ELF-1 (cell line): ENCODE measurements at places on chromosomes 7 and 10.

GRCh38 chr10:125120053-125120710 is 40.2 kb downstream of the CTBP2 start:
- no peak for DNase-seq

DNA sequence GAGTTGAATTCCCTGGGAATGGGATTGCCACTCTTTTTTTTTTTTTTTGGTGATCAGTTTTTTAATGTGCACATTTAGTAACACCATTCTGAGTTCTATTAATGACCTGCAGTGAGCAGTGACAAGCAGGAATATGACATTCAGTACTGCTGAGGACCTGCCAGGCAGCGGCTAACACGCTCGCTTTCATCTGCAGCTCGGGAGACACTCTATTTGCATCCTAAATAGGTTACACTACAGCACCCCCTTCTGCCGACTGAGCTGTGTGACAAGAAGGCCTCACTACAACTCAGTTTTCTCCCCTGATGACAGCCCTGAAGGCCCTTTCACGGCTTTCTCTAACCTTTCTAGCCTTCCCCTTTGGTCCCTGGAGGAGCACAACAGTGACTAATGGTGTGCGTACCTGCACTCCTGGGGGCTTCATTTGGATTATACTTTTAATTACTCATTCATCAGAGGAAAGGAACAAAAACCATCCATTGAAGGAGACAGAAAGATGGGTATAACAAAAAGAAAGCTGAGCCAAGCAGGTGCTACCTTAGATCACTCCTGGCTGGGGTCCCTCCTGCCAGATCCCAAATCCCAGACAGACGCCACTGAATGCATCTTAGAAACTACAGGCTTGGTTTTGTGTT is 872.4 kb downstream of the LRMDA start:
- DNase-seq: peak; percentile 88

DNA sequence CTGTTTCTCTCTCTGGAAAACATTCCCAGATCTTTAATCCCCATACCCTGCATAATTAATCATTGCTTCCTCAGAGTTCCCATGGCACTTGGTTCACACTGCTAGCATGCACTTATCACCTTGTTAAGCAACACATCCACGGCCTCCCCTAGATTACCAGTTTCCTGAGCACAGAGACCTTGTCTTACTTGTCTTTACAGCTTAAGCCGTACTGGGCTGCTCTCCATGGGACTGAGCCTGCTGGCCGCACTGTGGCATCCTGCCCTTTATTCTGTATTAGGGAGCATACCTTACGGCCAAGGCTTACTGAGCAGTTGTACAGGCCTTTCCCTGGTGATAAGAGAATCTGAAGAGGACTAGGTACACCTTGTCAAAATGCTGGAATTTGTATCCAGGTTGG is 190.2 kb downstream of the REEP3 start:
- no peak for DNase-seq

- no peak for DNase-seq
These were observed 25.4 kb downstream of the RPP38 start for GRCh38 chr10:15122477-15123030.

DNA sequence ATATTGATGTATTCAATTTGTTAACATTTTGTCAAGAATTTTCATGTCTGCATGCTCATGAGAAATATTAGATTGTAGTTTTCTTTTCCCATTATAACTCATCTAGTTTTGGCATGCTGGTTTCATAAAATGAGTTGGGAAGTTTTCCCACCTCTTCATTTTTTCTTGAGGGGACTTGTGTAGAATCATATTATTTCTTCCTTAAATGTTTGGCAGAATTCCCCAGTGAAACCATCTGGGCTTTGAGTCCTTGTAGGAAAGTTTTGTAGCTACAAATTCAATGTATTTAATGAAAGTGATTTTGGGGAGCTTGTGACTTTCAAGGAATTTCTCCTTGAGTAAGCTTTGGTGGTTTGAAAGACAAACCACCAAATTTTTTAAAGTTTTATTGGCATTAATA is 173.2 kb downstream of the PHTF2 start:
- no peak for DNase-seq

GRCh38 chr10:42802876-42803275 is 20.3 kb downstream of the BMS1 start:
- DNase-seq: no peak

- no peak for DNase-seq
These were observed 217.7 kb upstream of the AOAH start for GRCh38 chr7:36942025-36942424.

- DNase-seq: no peak
These were observed 155.0 kb downstream of the STK31 start for GRCh38 chr7:23864973-23865372.

GRCh38 chr7:32871624-32872371 is 19.8 kb downstream of the KBTBD2 start:
- no peak for DNase-seq

- DNase-seq: no peak
These were observed 1.9 kb upstream of the SFRP4 start for GRCh38 chr7:37918526-37918925.

- DNase-seq: peak; percentile 35
These were observed 138.7 kb downstream of the MAPK8 start for GRCh38 chr10:48444861-48445841.

DNA sequence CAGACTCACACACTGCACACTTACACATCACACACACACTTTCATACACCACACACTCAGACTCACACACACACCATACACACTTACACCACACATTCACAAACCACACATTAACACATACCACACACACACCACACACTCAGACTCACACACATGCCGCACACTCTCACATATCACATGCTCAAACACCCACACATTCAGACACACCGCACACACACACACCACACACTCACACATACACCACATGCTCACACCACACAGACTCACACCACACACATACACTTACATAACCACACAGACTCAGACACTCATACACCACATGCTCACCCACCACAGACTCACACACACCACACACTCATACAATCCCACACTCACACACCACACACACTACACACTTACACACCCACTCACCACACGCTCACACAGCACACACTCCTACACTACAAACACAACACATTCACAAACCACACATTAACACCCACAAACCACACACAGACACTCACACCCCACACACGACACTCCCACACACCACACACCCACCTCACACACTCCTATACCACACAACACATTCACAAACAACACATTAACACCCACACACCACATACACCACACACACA is 125.4 kb downstream of the EVX1 start:
- no peak for DNase-seq

DNA sequence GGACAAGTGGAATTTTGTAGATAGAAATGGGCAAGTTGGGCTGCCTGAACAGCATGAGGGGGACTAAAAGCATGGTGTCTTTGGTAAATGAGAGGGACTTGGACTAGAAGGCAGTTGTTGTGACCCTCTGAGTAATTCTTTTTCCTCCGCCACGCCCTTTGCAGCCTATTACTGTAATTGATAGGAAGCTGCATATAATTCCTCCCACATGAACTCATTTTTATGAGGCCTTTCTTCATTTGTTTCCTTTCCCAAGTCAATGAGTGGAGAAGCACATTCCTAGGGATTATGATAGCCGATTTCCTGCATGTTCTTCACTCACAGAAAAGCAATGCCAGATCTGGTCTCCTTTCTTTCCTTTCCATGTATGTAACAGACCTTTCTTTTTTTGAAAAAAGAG is 27.7 kb downstream of the ZSCAN25 start:
- no peak for DNase-seq

DNA sequence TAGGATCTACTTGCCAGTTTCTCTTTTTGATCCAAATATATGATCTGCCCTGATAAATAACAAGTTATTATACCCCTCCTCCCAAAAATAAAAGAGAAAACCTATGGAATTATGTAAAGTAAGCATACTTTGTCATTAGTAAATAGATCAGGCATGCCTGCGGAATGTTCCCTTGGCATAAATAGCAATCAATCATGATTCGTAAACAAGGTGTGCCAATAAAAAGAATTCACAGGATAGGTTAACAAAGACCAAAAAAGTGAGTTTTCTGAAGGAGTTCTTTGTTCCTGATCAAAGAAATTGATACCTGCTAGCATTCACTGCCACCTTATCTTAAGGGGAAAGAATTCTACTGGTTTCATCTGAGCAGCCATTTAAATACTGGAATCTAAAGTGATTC is 11.9 kb downstream of the ITGB1 start:
- DNase-seq: no peak

DNA sequence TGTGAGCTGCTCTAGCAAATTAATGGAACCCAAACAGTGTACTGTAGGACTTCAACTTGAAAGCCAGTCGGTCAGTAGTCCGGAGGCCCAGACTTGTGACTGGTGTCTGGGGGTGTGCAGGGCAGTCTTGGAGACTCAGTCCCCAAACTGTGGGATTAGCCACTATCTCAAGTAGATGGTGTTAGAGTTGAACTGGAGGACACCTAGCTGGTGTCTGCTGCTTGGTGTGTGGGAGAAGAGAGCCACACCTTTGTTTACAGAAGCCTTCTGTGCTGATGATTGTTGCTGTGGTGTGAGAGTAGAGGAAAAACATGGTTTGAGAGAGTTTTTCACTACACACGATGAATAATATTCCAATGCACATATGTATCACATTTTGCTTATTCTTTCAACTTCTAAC is 47.4 kb downstream of the CUL2 start:
- DNase-seq: no peak

DNA sequence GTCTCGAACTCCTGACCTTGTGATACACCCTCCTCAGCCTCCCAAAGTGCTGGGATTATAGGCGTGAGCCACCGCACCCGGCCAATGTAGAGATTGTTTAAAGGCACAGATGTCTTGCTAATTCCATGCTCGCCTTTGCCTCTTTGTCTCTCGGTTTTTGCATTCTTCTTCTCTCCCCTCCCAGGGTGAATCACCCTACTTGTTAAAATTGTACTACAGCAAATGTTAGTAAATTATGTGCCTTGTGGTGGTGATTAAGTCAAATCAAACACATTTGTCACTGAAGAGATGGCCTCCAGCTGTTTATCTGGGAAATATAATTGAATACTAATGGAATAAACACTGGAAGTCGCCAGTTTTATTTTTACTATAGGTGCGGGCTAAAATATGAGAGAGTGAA is 384.4 kb upstream of the AUTS2 start:
- DNase-seq: no peak

GRCh38 chr7:36787933-36788378 is 63.7 kb upstream of the AOAH start:
- DNase-seq: no peak

DNA sequence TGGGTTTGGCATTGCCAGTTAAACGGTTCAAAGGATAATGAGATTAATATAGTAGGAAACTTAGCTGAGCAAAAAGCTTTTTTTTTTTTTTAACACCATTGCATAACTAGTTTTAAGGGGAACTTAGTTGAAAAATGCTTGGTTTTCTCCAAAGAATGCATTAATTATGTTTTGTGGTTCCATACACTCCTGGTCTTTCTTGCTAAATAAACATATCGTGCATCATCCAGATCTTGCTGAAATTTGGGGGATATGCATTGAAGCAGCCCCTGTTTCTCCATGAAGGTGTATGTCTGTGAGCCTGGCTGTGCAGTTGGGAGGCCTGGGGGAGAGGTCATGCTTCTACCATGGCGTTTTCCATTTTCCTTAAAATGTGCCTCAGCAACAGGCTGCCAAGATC is 558.2 kb upstream of the GALNT17 start:
- DNase-seq: no peak

DNA sequence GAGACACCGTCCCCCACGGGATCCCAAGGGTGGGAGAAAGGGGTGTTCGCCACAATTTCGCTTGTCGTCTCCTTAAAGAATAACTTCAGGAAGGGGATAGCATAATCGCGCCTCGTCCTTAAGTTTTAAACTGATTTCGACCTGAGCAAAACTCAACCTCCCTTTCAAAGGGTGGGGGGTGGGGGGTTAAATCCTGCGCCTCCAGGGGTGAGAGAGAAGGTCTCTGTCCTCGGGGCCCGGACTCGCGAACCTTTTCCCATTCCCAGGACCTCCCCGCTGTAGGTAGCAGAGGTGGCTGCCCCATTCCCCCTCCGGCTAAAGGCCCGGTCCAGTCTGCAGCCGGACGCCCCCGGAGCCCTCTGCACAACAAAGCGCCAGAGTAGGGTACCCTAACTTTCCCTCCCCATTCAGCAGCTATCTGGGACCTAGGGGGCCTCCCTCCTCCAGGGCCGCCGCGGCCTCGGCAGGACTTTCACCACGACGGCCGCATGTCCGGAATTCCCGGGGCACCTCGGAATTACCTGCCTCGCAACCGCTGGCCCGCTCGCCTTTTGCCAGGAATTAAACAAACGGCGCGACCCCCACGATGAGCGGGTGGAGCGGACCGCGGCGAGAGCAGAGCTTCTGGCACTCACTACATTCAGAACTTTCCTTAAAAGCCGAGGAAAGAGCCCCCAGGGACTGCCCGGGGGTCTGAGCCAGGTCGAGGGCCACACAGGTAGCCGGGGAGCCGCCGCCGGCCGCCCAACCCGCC is 1.7 kb downstream of the CDK6 start:
- peak; percentile 88 for DNase-seq

DNA sequence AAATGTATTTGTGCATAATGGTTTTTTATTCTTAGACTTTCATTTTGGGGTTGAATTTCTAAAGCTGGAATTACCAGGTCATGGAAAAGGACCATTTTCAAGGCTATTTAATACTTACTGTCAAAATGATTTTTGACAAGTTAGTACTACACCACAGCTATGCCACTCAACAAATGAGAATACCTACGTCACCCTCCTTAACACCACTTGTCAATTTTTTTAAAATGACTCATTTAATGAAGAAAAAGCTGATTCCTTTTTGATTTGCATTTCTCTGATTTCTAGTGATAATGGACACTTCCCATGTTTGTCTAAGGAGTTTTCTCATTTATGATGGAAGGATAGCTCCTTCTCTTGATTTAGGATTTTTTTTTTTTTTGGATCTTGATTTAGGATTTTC is 63.3 kb downstream of the VSTM4 start:
- DNase-seq: no peak

GRCh38 chr10:6108631-6109443 is 20.0 kb downstream of the RBM17 start:
- DNase-seq: peak; percentile 66

DNA sequence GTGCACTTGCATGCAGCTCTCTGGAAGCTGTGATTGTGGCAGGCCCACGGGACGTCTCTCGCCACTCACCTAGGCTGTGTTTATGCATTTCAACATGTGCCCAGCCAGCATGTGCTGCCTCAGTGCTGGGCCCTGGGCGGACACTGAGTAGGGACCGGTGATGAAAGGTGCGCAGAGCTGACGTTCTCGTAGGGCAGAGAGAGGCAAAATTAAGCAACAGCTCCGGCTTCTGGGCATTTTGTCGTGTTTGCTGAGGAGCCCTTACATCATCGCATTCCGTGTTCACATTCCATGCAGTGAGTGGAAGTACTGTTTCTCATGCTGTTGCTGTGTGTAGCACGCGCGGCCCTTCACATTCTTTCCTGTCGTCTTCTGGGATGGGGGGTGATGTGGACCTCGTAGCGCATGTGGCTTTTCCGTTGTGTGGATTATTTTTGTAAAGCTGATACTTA is 50.5 kb downstream of the PRF1 start:
- DNase-seq: no peak

GRCh38 chr7:131688738-131689661 is 132.6 kb upstream of the PODXL start:
- DNase-seq: peak; percentile 89

- DNase-seq: peak; percentile 44
These were observed 80.1 kb upstream of the EMX2 start for GRCh38 chr10:117462424-117462792.
